Activated CD4-positive, alpha-beta T cell treated with anti-CD3 and anti-CD28 coated beads, Interleukin-2, amount 50 U/mL, for 24 hours (primary cell): ENCODE measurements at places on chromosomes 1 and 21.
A peak's percentile ranks its signal among the peaks of the same experiment; 100 is the strongest.

DNA sequence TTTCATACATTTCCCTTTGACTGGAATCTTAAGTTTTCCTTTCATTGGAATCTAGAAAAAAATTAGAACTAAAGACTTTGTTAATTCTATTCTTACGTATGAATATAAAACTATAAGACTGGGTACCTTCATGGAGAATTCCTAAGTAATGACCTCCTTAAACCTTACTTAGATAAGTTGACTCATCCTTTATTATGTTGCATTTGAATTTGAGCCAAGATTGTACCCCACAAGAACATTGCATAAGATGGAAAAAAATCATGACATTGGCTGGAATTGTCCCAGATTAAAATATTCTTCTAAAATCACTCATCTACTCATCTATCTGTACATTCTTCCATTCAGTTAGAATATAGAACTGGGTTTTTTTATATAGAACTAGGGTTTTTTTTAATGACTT is 137.4 kb downstream of the C1orf21 start:
- no peak for DNase-seq

DNA sequence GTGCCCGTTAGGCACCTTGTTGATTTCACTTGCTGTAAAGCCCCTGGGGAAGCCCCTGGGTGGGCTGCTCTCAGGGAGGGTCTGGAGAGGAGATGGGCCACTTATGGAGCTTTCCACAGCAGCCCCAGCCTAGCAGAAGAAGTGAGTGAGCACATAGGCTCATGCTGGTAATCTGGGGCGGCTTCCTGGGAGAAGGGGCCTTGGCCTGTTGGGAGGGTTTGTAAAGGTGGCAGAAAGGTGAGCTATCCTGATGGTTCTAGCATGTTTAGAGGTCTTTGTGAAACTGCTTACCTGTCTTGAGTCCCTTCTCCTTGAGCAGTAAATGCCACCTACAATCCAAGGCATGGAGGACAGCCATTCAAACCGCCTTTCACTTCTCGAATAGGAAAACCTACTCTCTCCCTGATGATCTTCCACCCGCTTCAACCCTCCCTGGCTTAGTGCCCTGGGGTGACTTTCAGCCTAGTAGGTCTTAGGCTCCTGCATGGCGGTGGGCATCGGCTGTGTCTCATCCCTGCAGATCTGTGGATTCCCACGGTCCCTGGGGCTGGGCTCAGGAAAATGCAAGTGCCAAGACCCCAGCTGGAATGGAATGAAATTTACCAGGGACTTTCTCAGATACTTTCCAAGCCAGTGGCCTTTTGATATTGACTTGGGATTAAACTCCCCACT is 87.6 kb upstream of the SELENON start:
- no peak for DNase-seq

DNA sequence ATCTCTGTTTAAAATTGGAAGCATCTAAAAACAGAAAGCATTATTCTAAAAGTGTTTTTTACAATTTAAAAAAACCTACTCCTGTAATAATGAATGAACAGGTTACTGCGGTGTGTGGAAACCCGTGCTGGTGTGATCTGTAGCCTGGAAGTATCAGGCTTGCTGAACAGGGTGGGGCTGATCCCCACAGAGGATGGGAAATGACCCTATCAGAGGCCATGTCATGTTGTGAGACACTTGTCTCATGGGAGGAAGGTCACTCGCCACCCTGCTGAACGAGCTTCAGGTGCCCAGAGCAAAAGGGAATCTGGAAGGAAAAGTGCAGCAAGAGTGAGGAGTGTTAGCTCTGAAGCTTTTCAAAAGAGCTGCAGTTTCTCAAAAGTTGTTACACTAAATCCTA is 320.7 kb downstream of the RRAGC start:
- no peak for DNase-seq

DNA sequence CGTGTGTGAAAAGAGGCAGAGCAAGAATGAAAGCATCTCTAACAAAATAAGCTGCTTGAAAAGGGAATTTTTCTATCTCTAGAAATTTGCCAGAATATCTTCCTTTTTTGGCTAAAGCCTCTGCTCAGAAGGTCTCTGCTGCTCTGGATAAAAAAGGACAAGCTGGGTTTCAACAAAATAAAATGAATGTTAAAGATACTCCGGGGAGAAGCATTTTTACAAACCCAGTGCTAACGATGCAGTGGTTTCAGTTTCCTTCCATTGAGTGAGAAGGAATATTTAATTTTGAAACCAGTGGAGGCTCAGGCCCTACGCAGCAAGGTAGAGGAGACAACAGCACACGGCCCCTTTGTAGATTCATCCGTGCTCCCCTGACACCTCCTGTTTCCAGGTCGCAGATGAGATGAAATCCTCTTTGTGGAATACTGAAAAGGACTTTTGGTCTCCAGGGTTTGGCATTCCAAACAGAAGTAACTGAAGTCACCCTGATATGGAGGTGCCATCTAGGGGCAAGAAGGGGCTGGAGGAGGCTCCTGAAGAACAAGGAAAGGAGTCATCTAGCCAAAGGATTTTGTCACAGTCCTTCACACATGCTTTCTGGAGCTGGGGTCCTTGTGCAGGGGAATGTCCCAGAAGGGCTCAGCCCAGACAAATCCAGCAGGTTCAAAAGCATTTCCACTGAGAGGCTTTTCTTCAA is 65.7 kb upstream of the SYT6 start:
- no peak for DNase-seq

DNA sequence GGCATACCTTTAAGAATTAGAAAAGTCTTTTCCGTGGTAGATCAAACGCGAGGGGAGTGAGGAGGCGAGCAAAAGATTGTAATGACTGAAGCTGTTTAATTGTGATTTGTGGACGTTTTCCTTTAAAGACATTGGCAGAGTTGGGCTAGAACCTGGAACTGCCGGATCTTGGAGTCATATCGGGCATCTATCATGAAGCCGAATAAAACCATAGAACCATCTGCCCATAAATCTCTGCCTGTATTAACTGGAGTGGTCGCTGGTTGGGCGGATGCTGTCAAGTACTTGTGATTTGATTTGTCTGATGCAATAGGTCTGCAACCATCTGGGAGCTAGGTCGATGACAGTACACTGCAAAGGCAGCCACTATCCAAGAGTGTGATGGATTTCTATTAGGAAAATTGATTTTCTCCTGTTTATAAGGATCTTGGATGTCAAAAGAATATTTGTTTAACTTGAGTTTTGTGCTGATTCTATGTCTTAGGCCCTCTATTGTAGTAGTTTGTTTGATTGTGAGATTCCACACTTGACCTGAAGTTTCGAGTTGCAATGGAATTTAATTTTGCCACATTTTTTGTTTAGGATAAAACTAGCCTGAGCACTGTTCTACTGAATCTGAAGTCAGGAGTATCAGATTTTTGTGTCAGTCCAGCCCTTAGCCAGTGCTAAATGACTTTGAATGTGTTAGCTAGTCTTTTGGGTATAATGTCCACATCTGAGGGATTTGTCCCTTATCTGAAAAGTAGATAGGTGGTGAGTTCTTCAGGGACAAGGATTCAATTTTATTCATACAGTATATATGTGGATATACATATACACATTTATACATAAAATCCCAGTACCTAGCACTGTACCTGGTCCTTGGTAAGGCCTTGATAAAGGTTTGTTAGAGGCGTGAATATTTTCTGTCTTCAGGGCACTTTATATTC is 1.2 kb downstream of the SARS1 start:
- DNase-seq, result peak; percentile 26

- DNase-seq, result no peak
These were observed 25.0 kb upstream of the RGS2 start for GRCh38 chr1:192783791-192784190.

DNA sequence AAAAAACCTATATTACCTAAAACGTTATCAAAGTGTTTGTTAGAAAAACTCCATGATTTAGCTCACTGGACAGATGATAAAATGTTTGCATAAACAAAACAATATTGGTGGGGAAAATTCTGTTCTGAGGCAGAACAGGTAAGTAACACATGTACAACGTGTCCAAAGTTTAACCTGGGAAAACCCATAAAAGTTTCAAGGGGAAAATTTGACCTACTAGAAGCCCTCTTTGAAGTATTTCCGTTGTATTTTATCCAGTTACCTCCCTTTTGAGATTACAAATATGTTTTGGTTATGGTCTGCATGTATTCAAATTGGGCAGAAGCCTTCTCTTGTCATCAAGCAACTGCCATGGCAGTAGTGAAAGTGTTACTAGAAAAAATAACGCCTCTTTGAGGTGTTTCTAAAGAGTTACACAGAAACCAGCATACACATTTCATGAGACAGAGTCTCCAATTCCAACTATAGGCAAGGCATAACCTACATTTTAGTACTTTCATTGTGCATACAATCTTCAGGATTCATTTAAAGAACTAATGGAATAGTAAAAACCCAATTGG is 58.0 kb upstream of the PDC start:
- no peak for DNase-seq

DNA sequence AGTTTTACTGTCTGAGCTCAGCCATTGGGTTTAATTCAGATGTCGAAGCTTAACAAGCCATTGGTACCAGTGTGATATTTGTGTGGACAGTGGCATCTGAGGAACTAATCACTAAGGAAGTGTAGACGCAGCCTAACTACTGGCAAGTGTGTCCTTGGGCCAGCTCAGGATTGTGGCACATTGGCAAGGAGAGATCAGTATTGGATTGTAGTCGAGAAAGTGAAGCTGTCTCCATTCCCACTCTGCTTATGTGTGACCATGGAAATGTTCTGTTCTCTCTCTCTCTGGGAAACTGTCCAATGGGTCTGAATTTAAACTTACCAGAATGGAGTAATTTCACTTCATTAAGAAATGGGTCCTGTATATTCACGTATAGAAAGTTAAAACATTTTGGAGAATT is 112.2 kb downstream of the ITSN1 start:
- no peak for DNase-seq
